ENCODE measurements at places on chromosomes 2 and 18.

GRCh38 chr2:105442721-105443120 lies 43.9 kb upstream of the FHL2 start:
- DNase-seq, result no peak

DNA sequence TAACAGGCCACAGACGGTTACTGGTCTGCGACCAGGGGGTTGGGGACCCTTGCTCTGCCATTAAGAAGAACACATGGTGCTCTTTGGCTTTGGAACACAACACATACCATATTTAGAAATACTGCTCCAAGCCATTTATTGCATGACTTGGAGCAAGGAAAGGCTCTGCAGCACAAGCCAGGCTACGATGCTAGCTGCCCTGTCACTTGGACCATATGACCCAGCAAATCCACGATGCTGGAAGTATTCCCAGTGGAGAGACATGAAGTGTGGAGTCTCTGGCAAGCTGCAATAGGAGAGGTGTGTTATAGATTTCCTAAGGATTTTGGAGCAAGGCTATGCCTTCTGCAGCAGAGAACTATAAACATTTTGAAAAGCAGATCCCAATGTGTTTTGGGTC lies 171.2 kb downstream of the HAUS1 start:
- no peak for DNase-seq

DNA sequence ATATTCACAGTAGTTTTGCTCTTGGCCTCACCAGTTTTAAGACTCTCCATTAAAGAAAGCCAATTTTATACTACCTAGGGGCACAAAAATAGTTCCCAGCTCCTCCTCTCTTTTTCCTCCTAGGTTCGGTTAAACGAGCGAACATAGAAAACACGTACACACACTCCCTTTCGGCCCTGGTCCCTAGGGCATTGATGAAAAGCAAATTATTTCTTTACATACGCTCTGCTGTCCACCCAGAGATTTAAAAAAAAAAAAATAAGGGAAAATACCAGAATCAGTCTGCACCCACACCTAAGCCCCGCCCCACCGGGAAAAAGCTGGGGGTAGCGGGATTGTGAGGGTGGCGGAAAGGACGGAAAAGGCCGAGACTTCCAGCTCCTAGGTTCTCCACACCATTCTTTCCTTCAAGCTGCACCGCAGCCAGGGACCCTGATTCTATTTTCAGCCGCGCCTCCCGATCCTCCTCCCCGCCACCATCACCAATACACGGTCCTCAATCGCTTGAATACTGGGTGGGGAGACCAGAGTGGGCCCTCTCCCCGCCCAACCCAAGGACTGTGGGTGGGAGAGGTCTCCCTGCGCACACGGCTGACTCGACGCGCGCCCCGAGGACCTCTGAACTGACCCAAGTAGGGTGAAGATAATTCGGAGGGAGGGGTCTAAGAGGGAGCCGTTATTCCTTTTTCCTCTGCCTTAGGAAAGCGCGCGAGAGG lies 769 bp downstream of the ATF2 start:
- DNase-seq, result peak; percentile 3

DNA sequence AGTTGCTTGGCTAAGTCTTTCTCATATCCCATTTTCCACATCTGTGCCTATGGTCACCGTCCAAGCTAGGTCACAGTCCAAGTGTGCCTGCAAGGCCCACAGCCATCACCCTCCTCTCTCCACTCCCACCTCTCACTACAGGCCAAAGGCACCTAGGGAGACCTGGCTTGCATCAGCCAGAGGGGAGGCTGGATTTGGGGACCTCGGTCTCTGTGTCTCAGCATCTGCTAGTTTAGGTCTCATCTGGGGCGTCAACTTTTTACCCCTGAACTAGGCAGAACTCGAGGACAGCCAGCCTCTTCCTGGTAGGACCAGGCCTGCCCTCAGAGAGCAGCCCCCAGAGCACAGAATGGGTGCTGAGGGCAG lies 217.1 kb downstream of the DYSF start:
- DNase-seq, result no peak

- no peak for DNase-seq
Observed at GRCh38 chr18:70653671-70654070, 364.8 kb downstream of the SOCS6 start.

DNA sequence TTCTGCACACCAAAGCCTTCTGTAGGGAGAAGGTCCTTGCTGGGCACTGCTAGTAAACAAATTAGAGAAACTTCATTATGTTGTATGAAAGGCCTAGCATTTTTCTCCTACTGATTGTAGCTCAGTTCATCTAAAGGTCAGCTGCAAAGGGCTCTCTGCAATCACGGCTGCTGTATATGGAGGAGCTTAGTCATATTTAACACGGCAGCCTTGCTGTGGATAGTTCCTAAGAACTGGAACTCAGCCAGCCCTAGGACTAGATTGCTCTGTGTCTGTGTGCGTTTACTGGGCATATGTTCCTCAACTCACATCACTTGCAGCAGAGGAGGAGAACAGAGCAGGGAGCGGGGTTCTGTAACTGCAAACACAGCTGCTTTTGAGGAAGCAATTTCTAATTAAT lies 1103.9 kb upstream of the KLHL29 start:
- no peak for DNase-seq

DNA sequence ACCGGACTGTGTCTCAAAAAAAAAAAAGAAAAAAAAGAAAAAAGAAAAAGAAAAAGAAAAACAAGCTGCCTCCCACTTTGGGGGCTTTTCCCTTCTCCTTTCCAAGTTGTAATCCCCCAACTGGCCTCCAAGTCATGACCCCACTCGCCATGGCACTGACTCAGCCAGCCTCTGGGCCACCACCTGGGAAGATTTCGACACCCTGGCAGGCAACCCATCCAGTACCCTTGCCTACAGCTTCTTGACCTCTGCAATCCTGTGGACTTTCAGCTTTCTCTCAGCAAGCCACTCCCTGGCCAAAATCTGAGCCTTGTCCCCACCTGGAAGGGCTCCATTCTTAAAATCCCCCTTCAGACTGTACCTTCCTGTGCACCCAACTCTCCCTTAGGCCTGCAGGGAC lies 22.3 kb upstream of the FOSL2 start:
- DNase-seq, result no peak

- DNase-seq, result no peak
Observed at GRCh38 chr2:19879120-19879519, 22.7 kb downstream of the TTC32 start.

GRCh38 chr2:231334179-231334930 lies 61.2 kb upstream of the B3GNT7 start:
- DNase-seq, result no peak

GRCh38 chr2:181357979-181358378 lies 99.2 kb upstream of the ITGA4 start:
- no peak for DNase-seq

DNA sequence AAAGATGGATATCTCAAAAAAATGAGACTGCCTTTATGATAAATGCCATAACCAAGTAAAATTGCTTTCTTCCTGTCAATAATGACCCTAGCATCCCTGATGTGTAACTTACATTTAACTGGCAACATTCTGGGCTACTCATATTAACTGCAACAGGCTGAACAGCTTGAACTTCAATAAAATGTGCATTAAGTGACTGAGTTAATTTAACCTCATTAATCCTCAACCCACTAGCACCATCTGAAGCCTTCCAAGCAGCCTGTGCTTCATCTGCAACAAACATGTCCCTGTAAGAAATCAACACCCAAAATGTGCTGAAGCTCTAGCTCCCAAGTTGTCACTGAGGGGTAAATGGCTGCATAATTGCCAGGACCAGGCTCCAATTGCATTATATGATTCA lies 296.2 kb upstream of the ZC3H15 start:
- no peak for DNase-seq

DNA sequence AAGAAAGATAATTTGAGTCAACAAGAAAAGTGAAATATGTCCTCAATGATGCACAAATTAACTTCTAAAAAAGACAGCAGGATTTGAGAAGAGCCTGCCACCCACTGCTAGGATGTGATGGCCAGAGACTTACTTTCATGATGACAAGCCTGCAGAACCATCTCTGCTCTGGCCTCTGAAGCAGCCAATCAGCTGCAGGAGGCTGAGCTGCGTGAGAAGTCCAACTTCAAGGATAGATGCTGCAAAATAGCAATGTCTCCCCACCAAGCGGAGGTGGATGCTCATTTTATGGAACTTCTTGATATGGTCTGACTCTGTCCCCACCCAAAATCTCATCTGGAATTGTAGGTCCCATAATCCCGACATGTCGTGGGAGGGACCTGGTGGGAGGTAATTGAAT lies 53.1 kb downstream of the CYRIA start:
- DNase-seq, result no peak

DNA sequence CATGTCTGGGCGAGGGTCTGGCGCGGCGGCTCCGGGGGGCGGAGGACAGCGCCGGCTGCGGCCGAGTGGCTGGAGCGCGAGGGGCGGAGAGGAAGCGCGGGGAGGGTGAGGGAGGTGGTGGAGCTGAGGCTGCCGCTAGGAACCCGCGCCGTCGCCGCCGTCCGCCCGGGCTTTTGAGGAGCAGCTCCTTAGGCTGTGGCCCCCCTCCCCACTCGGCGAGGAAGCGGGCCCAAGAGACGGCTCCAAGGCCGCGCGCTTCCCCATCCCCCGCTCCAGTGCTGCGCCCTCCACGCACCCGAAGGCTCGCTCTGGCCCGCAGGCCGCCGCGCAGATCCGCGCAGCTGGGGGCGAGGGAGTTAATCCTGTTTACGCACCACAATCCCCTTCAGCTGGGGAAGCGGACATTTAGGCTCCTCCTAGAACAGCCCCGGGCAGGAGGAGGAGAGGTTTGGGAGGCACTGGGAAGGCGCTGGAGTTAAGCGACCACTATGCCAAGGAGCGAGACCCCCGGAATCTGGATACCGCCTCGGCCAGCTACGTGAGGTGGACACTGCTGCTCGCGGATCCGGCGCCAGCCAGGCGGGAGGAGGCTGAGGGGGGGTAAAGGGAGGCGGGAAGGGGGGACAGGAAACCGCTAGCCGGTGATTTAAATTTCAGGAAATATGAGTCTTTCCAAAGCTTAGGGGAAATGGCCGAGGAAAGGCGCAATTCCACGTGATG lies at the start of gene CNRIP1:
CNRIP1 (minus strand) TSS at position 552 of the 720 bp plus-strand sequence; CDS start at position 3, 549 bp downstream.
- no peak for DNase-seq

DNA sequence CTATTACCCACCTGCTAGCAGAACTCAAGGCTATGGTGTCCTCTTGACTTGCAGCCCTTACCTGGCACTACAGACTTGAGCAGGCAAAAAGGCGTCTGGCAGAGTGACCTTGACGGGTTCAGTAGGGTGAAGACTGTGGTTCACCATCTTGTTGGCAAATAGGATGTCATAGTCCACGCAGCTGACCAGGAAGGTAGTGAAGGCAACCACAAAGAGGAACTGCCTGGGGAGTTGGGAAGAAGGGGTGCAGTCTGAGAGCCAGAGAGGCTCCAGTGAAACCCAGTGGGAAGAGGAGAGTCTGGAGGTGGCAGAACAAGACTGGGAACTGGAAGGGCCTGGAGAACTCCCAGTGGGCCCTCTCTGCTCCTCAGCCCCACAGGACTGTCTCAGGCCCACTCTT lies 4.1 kb downstream of the ATG9A start:
- no peak for DNase-seq

DNA sequence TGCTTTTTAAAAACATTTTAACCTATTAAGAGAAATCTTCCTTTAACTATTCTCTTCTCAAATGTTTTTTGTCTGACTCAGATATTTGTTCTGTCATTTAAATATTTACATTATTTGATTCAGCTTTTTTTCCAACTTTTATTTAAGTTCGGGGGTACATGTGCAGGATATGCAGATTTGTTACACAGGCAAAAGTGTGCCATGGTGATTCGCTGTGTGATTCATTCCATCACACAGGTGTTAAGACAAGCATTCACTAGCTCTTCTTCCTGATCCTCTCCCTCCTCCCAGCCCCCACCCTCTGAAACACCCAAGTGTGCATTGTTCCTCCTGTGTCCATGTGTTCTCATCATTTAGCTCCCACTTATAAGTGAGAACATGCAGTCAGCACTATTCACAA lies 19.4 kb downstream of the SP100 start:
- no peak for DNase-seq

- DNase-seq, result no peak
Observed at GRCh38 chr2:48993576-48993975, 160.7 kb downstream of the FSHR start.

- no peak for DNase-seq
Observed at GRCh38 chr2:240217431-240218301, 77.2 kb upstream of the OTOS start.

DNA sequence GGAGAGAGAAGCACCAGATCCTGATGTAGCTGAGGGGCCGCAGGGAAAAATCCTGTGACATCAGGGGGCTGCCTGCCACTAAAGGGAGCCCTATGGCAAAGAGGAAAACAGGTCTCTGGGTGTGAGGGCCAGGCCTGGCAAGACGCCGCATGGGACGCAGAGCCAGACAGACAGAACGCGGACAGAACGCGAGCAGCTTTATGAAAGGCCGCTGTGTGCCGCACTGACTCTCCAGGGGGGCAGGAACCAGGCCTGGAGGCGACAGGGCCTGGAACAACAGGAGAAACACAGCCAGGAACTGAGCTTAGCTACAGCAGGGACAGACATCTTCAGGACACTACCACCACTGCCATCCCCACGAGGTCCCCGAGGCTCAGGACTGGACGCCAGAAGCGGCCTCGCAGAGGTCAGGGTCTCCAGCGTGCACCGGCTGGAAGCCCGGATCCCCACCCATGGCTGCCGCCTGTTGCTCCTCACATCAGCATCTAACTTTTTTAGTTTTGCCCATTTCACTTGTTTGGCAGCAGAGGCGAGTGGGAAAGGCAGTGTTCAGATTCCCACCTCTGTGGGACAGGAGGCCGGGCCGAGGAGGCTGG lies 131.6 kb downstream of the VAPA start:
- no peak for DNase-seq

DNA sequence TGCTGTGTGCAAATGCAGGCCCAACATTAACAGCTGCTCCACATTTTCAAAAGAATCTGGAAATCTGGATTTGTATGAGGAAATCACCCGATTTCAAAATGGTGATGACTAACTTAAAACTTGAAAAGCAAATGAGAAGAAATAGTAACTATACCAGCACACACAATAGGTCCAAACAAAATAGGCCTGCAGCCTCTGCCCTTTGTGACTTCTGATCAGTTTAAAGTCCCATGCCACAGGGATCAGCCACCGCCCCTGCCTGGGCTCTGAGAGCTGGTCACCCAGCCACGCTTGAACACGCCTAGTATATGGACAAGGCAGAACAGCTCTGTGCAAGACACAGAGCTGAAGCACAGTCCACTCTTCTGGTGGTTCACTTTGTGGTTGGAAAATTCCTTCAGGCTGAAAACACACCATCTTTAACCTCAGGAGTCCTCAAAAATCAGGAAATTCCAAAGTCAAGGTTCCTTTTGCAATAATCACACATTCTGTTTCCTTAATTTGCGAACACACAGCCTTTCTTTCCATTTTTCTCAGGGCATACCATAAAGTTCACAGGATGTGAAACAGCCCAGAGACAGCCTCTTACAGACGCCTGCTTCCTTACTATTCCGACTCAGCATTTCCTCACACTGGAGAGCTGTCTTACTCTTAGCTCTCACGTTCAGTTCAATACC lies 150.1 kb upstream of the RIOK3 start:
- no peak for DNase-seq

- DNase-seq, result no peak
Observed at GRCh38 chr2:99181624-99182000, 628 bp downstream of the MRPL30 start.
